ENCODE measurements at places on chromosomes 6 and 20.

DNA sequence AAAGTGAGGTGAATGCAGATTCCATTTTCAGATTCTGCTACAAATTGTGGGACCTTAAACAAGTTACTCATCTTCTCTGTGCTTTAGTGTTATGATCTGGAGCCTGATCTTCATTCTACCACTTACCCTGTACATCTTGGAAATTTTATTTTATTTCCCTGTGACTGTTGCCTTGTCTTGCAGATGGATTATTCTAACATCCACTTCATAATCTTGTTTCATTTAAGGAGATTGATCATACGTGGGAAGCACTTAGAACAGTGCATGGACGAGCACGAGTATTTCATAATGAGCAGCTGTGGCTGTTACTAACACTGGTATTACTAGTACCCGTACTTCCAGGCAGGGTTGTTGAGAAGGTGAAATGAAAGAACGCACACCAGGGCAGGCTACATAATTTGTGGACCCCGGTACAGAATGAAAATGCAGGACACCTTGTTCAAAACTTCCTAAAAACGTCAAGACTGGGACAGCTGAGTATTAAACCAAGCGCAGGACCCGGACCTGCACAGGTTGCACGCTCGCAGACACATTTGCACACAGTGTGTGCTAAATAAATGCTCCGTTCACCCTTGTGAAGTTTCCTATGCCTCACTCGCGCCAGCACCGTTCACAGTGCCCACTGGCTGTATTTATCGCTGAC is 535 bp upstream of the CCDC170 start:
- H3K27me3 ChIP-seq, result peaks cover 56% of the 10 kb centered on the region

DNA sequence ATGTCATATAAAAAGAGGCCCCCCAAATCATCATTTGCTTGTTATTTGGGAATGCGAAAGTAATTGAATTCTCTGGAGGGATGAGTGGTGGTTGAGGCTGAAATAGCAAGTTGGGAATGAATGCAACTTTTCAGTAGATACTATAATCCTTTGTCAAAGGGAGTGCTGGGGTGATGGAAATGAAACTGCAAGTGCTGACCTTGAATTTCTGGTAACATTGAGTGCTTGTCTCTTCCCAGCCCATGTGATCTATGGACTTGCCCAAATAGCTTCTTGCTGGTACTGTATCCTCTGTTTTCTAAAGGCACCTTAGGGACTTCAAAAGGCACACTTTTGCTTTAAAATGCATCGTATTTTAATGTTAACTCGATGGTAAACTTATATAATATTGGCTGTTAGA is 14.8 kb downstream of the PAQR8 start:
- peaks cover 49% of the 10 kb centered on the region for H3K36me3 ChIP-seq
- no peak overlapping the region for H3K4me3 ChIP-seq
- no peak overlapping the region for H3K27ac ChIP-seq

DNA sequence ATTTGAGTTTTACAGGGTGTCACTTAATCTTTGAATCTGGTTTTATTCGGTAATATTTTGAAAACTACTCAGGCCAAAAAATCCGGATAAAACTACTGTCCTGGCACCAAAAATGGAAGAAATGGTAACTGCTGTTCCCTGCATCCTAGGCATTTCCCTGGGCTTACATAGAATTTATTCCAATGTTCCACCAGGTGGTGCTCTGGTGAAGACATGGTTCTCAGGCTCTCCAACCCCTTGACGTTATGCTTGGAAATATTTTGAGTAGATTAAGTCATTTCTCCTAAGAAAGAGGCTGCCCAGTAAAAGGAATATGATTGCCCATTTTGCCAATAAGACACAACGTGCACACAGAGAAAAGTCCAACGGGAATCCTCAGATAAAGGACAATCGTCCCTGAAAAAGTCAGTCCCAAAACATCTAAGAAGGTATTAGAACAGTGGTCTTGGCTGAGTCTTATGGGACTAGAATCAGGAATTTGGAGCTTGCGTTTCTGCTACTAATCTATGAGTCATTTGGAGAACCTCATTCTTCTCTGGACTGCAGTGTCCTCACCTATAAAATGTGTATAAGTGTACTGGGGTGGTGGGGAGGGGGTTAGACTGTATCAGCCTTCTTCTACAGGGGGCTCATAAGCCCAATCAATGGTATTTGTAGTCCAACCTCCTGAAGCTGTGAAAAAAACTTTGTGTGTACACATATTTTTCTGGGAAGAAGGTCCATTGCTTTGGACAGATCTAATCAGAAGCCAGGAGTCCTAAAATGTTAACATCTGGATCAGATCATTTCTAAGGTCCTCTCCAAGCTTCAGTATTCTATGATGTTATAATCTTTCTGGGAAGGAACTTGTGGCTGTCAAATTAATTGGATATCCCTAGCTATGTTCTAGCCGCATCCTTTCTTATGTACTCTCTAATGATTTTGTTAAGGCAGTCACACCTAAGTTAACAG is 131.0 kb upstream of the BMP2 start:
- H3K4me3 ChIP-seq, result no peak overlapping the region
- H3K36me3 ChIP-seq, result peaks cover 4% of the 10 kb centered on the region
- H3K27me3 ChIP-seq, result peaks cover 2% of the 10 kb centered on the region
- H3K4me1 ChIP-seq, result no peaks in the 10 kb centered on the region
- H3K27ac ChIP-seq, result no peak overlapping the region

DNA sequence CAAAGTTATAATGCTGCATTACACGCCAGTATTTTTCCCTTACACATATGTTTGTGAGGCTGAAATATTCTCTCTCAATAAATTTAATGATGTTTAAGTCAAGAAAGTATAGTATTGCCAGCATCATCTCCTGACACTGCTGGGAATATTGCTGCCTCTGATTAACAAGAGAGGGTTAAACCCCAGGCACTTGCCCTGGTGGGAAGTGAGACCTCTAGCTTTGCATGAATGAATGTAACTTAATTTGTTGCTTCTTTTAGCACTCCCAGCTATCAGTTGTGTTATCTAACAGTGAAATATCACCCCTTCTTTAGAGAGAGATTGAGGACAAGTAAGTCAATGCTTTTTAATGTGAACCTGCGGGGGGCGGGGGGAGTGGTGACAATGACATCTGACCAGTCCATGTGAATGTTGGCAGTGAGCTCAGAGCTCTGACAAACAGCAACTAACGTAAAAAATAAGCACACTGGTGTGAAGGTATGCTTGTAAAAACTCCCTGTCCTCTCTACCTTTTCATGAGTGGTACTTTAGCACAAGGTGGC is 9.8 kb downstream of the FOXA2 start:
- H3K4me1 ChIP-seq, result peaks cover 27% of the 10 kb centered on the region
- peaks cover 100% of the 10 kb centered on the region for H3K27me3 ChIP-seq
- no peak overlapping the region for H3K27ac ChIP-seq
- H3K4me3 ChIP-seq, result no peak overlapping the region

- no peak overlapping the region for H3K27ac ChIP-seq
- no peak overlapping the region for H3K4me3 ChIP-seq
- peaks cover 88% of the 10 kb centered on the region for H3K27me3 ChIP-seq
Observed at GRCh38 chr6:85451565-85452306, 1.9 kb downstream of the NT5E start.

DNA sequence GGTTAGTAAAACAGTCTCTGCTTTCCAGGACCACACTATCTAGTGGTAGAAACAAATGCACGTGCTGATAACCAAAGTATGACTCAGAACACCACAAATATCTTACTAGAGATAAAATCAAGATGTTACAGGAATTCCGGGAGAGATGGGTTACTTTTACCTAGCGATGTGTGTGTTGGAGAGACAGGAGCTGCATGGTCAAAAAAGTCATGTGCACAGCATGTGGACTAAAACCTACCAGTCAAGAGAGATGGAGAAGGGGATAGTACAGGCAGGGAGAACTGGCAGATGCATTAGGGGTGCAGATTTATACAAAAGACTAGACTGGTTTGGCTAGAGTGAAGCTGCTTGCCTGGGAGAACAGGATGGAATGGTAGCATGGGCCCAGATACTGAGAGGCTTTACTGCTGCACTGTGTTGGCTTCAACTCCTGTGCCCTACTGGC is 75.3 kb upstream of the MRAP2 start:
- peaks cover 3% of the 10 kb centered on the region for H3K27me3 ChIP-seq
- DNase-seq, result no peak
- no peak overlapping the region for H3K4me3 ChIP-seq
- peaks cover 36% of the 10 kb centered on the region for H3K36me3 ChIP-seq

DNA sequence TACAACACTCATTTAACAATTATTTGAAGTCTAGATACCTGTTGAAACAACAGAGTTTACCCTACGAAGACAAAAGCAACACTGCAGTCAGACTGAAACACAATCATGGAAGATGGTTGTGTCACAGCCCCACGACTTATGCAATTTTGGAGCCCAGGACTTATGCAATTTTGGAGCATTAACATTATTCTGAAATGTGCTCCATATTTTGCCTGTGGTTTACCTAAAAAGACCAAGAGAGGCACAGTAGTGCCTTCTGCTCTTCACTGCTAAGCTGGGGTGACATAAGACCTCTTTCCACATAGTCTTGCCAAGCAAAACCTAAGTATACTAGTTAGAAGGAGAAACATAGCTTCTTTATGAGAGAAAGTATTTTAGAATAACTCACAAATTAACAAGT is 216.5 kb downstream of the PTPRK start:
- no peak overlapping the region for H3K27ac ChIP-seq
- H3K4me1 ChIP-seq, result peaks cover 3% of the 10 kb centered on the region
- no peak overlapping the region for H3K4me3 ChIP-seq
- DNase-seq, result no peak

- peaks cover 84% of the 10 kb centered on the region for H3K36me3 ChIP-seq
- H3K4me1 ChIP-seq, result no peaks in the 10 kb centered on the region
- H3K27ac ChIP-seq, result no peak overlapping the region
Observed at GRCh38 chr6:160076009-160076408, 45.6 kb upstream of the SLC22A1 start.

GRCh38 chr6:88183471-88183870 is 17.3 kb upstream of the CNR1 start:
- DNase-seq, result no peak
- no peak overlapping the region for H3K27ac ChIP-seq
- H3K36me3 ChIP-seq, result no peaks in the 10 kb centered on the region
- H3K4me1 ChIP-seq, result no peaks in the 10 kb centered on the region

- H3K27ac ChIP-seq, result no peak overlapping the region
- no peaks in the 10 kb centered on the region for H3K36me3 ChIP-seq
- no peak for DNase-seq
- H3K27me3 ChIP-seq, result peaks cover 3% of the 10 kb centered on the region
Observed at GRCh38 chr6:147793871-147794643, 285.6 kb downstream of the SAMD5 start.

DNA sequence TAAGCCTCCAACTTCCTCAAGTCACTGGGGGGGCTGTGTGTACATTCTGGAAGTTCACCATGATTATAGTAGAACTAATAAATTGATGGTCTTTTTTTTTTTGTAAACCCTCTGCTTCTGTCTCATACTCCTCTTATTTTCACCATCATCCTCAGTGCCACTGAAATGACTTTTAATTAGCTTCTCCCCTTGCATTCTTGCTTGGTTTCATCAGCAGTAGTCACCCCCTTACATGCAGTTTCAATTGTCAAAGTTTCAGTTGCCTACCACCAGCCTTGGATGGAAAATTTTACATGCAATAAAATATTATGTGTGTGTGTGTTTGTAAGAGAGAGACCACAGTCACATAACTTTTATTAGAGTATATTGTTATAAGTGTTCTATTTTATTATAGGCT is 175.8 kb upstream of the BMP5 start:
- H3K27ac ChIP-seq, result no peak overlapping the region
- DNase-seq, result no peak
- H3K36me3 ChIP-seq, result no peaks in the 10 kb centered on the region

GRCh38 chr6:39731565-39731964 is 6.4 kb upstream of the KIF6 start:
- H3K4me1 ChIP-seq, result peaks cover 25% of the 10 kb centered on the region
- no peak overlapping the region for H3K4me3 ChIP-seq
- H3K27ac ChIP-seq, result no peak overlapping the region
- no peak for DNase-seq
- H3K36me3 ChIP-seq, result no peaks in the 10 kb centered on the region

DNA sequence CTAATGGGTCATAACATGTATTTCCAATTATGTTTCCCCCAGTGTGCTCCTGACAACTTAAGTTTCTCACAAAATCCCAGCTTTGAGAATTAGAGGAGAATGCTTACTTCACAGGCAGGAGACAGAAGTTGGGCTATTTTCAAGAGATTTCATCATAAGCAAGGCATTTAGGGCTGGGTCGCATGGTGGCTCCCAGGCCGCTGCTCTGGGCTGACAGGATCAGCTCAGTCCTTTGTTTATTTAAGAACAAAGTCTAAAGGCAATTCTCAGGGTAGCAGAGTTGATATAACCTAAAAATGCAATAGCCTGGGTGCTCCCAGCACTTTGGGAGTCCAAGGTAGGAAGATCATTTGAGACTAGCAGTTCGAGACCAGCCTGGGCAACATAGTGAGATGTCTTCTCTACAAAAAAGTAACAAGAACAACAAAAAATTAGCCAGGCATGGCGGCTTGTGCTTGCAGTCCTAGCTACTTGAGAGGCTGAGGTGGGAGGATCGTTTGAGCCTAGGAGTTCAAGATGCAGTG is 10.9 kb downstream of the FOXQ1 start:
- no peaks in the 10 kb centered on the region for H3K36me3 ChIP-seq
- no peak for DNase-seq
- H3K27ac ChIP-seq, result no peak overlapping the region
- no peak overlapping the region for H3K4me3 ChIP-seq

Measured in nephron progenitor cell (in vitro differentiated cells).